ENCODE measurements at places on chromosomes 5 and 9.

GRCh38 chr5:142584891-142585290 is 101.0 kb downstream of the FGF1 start:
- no peak for DNase-seq

- DNase-seq: no peak
Observed at GRCh38 chr9:129889941-129890717, 54.9 kb downstream of the USP20 start.

GRCh38 chr9:133711428-133712220 is 26.5 kb downstream of the SARDH start:
- DNase-seq: peak; percentile 85

- no peak for DNase-seq
Observed at GRCh38 chr9:135661816-135662560, 1.1 kb upstream of the LCN9 start.

All from EL (cell line).